Activated naive CD4-positive, alpha-beta T cell treated with Interleukin-2 at 50 U/mL for 16 hours (primary cell): ENCODE measurements at places on chromosomes 6 and 20.
A peak's percentile ranks its signal among the peaks of the same experiment; 100 is the strongest.

DNA sequence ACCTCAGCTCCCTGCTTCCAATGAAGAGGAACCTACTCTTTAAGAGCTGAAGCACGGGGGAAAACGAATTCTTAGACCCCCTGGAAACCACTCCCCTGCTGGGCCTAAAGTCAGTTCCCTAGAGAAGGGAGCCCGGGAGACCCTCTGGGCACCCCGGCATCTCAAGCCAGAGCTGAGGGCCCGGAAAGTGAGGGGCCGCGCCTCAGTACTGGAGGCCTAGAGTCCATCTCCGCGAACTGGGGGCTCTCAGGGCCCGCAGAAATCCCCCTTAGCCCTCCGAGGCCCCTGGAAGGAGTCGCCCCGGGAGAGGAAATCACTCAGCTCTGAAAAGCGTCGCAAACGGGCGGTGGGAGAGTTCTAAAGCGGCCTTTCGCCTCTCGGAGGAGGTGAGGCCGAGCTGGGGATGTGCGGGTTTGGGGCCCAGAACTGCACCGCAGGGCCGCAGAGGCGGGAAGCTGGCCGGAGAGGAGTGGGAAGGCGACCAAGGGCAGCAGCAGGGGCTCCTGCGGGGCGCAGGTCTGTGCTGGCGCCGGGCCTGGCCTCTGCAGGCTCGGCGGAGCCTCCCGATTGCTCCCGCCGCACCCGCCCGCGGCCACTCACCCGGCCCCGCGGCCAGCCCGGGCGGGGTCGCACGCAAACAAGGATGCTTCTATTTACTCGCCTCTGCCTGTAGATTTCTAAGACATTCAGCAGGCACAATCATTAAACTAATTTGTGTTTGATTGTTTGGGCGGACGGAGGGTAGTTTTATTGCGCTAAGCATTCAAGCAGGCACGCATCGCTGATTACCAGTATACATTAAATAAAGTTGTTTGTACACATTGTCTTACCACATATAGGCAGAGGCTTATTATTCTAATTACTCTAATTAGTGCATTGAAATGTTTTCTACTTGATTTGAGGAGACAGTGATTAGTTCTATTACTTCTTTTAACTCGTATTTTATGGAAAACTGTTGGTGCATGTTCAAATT lies 9.2 kb downstream of the POU3F2 start:
- DNase-seq: no peak

GRCh38 chr6:30500421-30501355 lies 11.4 kb downstream of the HLA-E start:
- no peak for DNase-seq

- no peak for DNase-seq
These were observed 6.6 kb upstream of the CCR6 start for GRCh38 chr6:167116109-167116837.

DNA sequence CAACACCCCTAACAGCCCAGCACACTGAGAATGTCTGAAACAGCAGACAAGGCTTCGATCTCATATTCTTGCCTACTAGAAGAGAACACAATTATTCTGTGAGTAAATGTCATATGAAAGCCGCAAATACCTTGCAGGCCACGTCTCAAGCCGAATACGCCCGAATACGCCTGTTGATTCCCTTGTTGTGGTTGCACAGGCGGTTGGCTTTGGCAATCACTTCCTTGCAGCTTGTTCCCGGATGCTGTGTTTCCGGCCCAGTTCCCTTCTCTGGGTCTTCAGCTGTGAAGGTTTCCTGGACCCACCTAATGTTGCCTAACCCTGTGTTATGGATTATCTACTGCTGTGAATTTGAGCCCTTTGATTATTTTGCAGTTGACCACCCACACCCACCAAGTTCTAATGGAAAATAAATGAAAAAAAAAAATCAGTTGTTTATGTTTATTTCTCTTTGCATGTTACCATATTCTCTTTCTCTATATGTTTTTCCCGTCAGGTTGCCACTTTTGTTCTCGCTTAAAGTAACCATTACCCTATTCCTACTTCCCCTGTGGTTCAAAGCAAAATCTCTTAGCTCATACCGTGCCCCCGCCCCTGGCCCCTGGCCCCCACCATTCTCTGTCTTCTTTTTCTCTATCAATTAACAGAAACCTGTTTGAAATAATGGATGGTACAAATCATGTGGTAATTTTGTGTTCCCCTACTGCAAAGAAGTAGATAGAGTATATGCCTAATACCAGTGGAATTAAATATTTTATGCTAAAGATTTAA lies 172.4 kb downstream of the ADGB start:
- DNase-seq: peak; percentile 22

- DNase-seq: no peak
These were observed 400.3 kb downstream of the CD109 start for GRCh38 chr6:74096329-74096728.

GRCh38 chr6:145267076-145267867 lies 468.0 kb downstream of the EPM2A start:
- no peak for DNase-seq

- DNase-seq: no peak
These were observed 67.6 kb downstream of the LCA5 start for GRCh38 chr6:79469376-79470246.

GRCh38 chr6:2721219-2721618 lies 29.5 kb downstream of the MYLK4 start:
- DNase-seq: no peak

DNA sequence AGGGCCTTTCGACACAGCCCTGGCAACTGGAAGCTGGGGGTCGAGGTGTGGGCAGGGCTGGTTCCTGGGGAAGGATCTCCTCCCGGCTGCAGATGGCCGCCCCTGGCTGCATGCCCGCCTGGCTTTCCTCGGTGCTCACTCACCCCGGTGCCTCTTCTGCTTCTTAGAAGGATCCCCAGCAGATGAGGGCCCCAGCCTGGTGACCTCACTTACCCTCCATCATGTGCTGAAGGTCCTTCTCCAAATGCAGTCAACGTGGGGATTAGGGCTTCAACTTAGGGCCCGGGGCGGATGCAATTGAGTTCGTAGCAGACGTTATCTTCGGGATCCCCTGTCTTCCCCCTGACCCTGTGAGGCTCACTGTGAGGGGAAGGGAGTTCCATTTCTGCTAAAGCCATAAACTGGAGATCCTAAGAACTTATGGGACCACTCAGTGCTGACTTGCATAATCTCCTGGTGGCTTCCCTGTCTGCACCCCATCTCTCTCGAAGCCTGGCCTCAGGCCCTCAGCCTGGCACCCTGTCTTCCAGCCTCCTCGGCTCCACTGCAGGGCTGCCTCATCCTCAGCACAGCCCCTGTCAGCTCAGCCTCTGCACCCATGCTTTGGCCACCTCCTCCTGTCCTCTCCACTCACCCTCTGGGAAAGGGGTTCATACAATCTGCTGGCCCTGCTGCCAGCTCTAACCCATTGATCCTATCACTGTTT lies 92.6 kb downstream of the THBS2 start:
- DNase-seq: no peak

DNA sequence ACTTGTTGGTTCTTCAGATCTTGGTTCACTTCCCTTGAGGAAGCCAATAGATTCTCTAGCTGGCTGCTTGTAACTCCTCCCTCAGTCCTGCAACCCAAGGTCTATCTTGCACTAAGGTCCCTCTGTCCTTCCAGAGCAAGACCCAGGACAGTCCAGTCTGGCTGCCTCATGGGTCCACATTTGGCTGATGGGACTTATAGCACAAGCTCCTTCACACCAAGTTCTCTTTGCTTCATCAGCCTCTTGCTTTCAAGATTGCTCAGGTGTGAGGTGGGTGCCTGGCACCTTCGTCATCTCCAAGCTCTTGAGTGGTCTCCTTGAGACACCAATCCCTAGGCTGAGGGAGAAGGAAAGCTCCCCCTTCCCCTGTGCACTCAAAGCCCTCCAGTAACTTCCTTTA lies 28.3 kb downstream of the NSFL1C start:
- no peak for DNase-seq

DNA sequence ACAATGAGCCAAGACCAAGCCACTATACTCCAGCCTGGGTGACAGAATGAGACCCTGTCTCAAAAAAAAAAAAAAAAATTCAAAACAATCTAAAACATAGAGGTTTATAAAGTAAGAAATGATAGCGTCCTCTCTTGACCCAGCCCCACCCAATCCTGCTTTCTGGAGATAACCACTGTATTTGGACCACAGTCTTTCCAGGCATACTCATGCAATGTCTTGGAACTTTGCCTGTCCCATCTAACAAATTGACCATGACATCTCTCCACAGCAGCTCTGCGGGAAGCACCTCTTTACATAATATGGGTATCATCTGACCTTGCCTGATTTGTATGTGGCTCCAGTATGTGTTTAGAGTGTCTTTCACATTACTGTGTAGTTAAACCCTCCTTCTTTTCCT lies 9.1 kb upstream of the SHLD1 start:
- DNase-seq: no peak

- DNase-seq: no peak
These were observed 61.4 kb upstream of the RIN2 start for GRCh38 chr20:19696620-19697019.

GRCh38 chr6:45388328-45388727 lies 10.6 kb upstream of the SUPT3H start:
- DNase-seq: no peak

DNA sequence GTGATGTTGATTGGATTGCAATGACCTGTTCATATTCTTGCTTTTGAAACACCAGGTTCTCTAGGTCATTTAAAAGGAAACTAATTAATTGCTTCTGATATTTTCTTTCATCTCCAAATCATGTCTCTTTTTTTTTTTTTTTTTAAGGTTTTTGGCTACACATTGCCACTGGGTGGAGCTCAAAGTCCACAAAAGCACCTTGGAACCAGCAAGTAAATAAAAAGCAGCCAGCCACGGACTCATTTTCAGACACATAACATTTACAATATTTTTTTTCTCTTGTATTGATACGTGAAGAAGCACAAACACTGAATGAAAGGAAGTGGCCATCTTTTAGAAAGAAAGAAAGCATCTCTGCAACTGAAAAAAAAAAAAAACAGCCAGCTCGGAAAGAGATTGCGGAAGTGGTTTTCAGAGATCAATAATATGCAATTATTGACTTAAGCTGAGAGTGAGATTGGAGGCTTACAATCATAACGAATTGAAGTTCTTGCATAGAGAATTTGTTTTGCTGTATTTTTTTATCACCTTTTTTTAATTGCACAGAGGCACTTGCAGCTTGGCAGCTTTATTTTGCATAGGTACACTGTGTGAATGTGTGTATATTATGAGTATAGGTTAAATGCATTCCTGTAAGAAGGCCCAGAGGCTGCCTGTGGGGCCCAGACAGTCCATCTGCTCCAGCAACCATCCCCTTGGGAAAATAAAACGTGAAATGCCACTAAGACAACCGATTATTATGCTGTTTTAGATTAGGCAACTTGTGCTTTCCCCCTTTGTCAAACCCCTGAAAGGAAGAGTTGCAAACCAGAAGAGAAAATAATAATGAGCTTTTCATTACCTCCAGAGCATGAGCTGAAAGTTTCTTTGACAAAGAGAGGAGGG lies 28.2 kb downstream of the CGA start:
- DNase-seq: peak; percentile 25

- no peak for DNase-seq
These were observed 227.3 kb downstream of the TINAG start for GRCh38 chr6:54535568-54535967.

DNA sequence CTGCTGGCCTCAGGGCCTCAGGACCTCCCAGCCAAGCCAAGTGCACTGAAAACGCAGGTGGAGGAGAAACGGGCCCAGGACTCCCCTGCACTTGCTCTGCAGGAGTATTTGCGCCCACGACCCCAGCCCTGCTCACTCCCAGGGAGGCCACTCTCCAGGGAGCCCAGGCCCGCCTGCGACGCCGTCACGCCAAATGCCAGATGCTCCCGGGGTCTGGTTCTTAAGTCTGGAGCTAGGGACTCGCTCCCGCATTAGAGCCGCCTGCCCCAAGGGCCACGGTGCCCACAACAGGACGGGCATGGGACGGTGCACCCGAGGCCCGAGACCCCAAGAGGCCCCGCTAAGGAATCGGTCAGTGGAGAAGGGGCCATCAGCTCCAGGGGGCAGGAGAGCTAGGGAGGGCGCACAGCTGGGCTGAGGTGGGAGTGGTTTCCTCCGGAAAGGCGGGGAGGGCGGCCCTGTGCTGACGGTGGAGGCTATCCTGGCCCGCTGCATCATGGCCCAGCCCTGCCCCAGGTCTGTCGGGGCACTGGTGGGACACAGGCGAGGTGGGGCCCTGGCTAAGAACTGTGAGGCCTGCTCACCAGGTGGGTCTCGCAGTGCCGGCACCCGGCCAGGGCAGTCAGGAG lies 44.1 kb upstream of the CHRNA4 start:
- DNase-seq: no peak

DNA sequence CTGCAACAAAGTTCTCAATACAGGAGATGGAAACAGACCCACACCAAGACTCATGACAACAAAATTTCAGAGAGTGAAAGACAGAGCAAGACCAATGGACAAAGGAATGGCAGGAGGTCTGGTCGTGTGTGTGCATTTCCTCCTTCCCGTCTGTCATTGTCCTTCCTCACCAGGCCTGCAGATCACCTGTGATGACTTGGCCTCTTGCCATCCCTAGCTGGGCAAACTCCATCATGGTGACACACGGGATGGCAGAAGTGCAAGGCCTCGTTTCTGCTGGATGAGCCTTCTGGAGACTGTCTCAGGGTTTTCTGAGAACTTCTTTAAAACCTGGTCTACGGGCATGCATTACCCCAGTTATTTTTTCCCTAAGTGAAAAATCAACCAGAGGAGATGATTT lies 49.2 kb downstream of the RPP21 start:
- no peak for DNase-seq
